Ammon's horn (tissue), 1 donor: ENCODE measurements at places on chromosomes 4 and X.

DNA sequence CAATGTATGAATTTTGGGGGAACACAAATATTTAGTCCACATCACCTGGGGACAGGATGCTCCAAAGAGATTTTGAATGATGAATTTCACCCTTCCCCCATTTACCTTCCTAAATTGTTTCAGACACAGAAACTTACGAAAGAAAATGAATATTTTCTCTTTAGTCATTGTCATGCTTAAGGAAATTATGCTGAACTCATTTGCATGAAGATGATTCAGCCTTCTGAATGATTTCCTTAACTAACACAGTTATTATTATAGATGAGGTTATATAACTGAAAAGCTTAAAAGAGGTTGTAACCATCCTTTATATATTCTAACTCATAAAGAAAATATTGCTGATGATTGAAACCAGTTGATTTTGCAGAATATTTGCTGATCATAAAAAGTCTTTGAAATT is 61.1 kb downstream of the KCNIP4 start:
- DNase-seq: no peak

GRCh38 chr4:76384052-76384451 is 36.9 kb downstream of the CCDC158 start:
- DNase-seq: no peak

GRCh38 chr4:24763631-24764297 is 31.6 kb upstream of the SOD3 start:
- DNase-seq: peak; percentile 15

- DNase-seq: peak; percentile 40
Observed at GRCh38 chr4:154928640-154929257, 147.7 kb downstream of the RBM46 start.

DNA sequence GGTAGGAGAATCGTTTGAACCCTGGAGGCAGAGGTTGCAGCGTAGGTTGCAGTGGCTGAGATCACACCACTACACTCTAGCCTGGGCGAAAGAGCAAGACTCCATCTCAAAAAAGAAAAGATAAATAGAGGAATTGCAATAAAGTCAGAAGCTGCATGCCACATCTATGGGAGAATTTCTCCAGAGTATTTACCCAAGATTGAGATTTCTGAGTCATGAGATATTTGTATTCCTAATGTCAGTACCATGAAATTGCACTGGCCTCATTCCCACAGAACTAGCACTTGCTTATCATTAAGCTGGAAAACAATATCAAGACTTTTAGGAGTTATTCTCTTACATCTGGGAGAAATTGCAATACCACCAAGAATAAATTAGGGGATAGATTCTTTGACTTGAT is 37.4 kb downstream of the ASIC5 start:
- no peak for DNase-seq
